ENCODE measurements at places on chromosomes 5 and 9.

GRCh38 chr9:4936823-4937222, 48.2 kb upstream of the JAK2 start:
- DNase-seq: no peak

DNA sequence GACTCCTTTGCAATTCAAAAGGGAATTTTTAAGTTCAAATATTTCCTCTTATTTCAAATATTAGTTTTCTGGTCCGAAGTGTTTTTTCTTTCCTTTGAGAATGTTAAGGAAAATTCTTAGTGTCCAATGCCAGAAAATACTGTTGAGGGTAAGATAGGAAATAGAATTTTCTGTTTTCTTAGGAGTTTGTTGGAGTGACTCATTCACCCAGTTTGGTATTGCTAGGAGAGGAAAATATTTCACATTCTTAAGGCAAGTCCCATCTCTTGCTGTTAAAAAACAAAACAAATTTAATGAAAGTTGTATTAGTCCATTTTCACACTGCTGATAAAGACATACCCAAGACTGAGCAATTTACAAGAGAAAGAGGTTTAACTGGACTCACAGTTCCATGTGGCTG, 349.2 kb upstream of the ADAMTSL1 start:
- DNase-seq: no peak

GRCh38 chr9:72193478-72193881, 44.2 kb downstream of the GDA start:
- DNase-seq: no peak

DNA sequence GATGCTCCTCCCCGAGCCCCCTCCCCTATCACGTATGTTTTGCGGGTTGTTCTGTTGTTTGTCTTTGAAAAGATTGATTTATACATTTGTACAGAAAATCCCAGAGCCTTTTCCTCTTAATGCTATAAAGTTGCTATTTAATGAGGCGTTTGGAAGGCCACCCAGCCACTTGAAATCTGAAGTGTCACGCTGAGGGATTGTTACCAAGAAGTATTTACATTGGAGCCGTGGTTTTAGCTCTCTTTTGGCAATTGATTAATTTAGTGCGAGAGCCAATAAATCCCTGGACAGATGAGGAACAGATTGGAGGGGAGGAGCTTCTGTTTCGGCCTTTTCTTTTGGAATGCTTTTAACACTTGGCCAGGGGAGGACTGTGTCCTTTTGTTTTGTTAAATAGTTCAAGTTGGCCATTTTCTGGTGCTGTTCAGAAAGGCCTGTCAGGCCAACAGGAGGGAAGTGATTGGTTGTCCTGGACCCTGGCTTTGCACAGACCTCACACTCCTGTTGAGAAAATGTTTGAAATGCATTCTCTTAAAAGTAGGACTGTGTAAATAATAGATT, 250.2 kb downstream of the PDZD2 start:
- no peak for DNase-seq

- DNase-seq: no peak
Observed at GRCh38 chr9:108889649-108890067, 27.6 kb downstream of the ACTL7A start.

DNA sequence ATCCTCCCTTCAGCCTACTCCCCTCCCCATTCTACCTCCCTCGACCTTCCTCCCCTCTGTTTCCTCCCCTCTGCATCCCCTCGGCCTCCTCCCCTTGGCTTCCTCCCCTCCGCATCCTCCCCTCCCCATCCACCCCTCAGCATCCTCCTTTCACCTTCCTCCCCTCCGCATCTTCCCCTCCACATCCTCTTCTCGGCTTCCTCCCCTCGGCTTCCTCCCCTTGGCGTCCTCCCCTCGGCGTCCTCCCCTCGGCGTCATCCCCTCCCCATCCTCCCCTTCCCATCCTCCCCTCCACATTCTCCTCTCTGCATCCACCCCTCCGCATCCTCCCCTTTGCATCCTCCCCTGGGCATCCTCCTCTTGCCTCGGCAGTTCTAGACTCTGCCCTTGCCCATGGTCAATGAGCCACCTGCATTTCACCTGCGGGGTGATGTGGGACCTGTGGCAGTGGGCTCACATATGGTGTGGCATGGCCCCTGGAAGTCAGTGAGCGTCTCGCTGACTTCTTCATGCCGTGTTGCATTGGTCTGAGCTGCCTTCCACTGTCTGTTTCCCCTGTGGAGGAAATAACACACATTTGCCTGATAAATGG, 113.0 kb downstream of the WNK2 start:
- no peak for DNase-seq

DNA sequence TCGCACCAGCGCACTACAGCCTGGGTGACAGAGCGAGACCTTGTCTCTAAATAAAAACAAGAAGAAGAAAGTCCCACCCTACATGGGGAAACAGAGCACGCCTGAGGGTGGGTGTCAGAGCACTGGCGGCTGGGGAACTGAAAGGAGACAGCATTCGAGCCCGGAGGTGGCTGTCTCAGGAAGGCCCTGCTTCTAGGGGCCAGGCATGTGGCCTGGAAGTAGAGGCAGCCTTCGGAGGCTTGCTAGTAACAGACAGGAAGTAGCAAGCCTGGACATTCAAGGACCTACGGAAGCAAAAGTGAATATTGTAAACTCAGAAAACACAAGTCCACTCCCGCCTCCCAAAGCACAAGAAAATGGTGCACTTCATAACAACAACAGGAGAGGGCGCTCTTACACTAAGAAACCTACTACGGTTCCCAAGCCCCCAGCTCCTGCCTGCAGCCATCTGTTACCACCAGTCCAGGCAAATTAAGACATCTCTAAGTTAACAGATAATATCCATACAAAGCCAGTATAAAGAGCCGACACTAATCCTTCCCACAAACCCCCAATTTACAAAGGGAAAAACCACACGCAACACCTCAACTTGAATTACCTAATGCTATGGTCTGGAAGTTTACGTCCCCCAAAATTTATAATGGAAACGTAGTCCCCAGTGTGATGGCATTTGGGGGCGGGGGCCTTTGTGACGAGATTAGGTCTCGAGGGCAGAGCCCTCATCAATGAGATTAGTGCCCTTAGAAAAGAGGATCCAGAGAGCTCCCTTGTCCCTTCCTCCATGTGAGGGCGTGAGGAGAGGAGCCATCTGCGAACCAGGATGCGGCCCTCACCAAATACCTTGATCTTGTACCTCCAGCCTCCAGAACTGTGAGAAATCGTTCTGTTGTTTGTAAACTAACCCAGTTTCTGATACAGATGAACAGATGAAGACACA, 7.7 kb downstream of the RASGEF1C start:
- no peak for DNase-seq

DNA sequence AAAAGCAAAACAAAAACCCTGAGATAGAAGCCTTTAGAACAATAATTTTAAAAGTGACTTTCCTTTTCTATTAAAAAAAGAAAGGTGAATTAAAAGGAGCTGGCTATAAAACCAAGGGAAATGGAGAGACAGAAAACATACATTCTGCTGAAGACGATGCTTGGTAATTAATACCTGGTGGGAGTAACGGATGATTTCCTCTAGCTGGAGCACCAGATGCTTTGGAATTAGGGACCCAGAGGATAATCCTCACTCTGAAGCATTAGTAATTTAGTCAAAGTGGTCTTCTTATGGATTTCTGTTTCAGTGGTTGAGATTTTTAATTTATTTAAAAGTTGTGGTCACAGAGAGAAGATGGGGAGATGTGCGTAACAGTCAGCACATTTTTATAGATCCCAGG, 982.5 kb downstream of the TLE4 start:
- no peak for DNase-seq

GRCh38 chr9:88198341-88198807, 60.1 kb upstream of the SPATA31C2 start:
- no peak for DNase-seq

- DNase-seq: no peak
Observed at GRCh38 chr9:92444841-92445240, 20.6 kb upstream of the OMD start.

DNA sequence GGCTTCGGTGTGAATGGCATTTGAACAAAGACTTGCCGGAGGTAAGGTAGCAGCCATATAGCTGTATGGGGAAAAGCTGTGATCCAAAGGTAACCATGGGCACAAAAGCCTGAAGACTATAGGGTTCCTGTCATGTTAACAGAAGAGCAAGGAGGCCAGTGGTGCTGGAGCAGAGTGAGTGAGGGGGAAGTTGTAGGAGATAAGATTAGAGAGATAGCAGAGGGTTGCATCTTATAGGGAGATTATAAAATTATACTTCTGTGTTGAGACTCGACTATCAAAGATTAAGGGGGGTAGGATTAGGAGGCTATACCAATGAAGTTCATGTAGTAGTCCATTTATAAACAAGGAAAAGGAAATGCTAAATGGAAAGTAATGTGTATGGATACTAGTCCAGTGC, 3.3 kb downstream of the NCBP1 start:
- DNase-seq: no peak

DNA sequence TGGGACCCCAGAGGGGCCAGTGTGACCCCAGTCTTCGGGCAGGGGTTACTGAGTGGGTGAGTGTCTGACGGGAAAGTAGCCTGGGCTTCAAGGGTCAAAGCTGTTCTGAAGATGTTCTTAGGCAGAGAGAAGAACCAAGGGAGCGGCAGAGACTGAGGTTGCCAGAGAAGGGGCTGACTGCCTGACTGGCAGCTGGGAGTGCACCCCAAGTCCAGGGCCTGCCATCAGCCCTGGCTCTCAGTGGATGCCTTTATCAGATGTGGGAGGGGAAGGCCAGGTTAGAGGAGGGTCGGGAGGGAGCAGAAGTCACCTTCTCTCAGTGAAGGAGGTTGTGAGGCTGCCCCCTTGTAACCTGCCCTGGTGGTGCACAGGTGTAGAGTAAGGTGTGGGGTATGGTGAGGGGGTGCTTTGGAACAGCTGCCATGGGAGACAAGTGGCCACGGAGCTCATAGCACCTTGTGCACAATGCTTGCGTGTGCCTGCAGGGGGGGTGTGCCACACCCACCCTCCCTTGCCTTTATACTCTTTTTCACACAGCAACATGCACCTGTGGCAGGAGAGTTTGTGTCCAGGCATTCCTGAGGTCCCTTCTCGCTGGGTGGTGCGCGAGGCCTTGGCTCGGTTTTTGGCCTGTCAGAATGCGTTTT, 18.9 kb downstream of the RALGPS1 start:
- no peak for DNase-seq

Data from T-helper 9 cell (primary cell).